ENCODE measurements at places on chromosomes 11 and 22.
A peak's percentile ranks its signal among the peaks of the same experiment; 100 is the strongest.

GRCh38 chr11:78261828-78262227 is 73.1 kb downstream of the USP35 start:
- no peak for DNase-seq

DNA sequence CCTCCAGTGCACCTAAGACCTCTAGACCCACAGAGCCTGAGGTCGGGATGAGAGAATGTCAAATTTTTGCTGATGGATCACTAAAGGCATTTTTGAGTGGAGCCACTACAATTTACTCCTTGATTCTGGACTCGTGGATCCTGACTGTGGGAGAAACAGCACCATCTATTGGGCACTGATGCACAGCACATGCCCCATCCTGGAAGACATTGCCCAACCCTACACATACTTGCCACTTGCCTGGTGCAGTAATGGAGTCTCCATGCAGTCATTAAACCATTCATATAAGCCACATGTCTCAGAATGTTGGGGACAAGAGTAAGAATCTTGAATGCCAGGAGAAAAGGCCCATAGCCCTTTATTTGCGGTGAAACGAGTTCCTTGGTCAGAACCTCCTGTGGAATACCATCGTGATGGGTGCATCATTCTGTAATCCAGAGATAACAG is 103.9 kb downstream of the GGTLC2 start:
- peak; percentile 45 for DNase-seq

DNA sequence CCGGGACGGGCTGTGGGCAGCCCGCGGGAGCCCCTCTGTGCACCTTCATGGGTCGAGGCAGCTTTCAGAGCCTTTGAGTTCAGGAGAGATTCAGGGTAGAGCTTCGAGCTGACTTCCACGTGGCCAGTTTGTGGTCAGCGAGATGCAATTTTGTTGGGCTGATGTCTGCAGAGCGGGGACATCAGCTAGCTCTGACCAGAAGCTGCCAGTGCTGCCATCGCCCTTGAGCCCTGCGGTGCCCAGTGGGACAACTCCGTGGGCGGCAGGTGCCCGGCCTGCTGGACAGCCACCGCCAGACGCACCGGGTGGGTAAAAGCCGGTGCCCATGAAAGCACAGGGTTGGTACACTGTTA is 719 bp downstream of the TALDO1 start:
- DNase-seq: no peak

GRCh38 chr11:61983419-61983818 is 16.0 kb upstream of the FTH1 start:
- DNase-seq: no peak

DNA sequence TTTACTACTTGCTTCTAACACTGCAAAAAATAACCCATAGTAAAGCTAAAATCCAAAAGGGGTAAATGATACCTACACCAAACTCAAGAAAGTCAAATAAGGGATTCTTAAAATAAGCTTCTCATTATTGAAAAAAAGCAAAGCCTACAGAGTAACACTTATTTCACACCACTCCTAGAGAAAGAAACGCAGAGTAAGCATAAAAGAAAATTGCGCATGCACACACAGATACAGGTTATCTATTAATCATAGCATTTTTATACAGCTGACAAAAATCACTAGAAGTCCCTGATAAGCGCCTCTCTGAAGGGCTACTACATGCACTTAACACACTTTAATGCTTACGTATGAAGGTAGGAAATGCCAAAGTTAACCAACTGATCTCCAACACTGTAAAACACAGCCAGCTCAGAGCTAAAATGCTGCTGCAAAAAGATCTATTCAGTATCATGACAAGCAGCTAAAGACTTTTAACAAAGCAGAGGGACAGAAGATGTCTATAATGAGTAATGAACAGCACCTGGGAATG is 14.0 kb downstream of the RBFOX2 start:
- DNase-seq: no peak

GRCh38 chr11:20854215-20854955 is 185.0 kb downstream of the NELL1 start:
- no peak for DNase-seq

Data from CD4-positive, alpha-beta T cell treated with Interferon gamma for 1 hour (primary cell).